ENCODE measurements at places on chromosomes 1 and 21.
A peak's percentile ranks its signal among the peaks of the same experiment; 100 is the strongest.

DNA sequence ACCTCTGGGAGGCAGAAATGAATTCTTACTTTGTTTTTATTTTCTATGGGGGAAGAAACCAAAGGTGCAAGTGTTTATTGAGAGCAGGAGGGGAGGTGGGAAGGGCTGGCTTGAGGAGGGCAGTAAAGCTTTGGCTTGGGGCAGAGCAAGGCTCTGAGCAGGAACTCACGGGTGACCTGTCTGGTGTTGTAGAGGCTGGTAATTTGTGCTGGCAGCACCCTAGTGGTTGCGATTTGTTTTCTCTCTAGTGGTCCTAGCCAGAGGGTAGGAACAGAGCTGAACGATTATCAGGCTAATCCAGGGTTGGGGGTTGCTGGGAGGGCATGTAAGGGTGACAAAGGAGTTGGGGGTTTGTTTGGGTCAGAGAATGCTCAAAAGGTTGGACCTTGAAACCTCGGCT is 16.6 kb downstream of the TMCC2 start:
- no peak for DNase-seq

DNA sequence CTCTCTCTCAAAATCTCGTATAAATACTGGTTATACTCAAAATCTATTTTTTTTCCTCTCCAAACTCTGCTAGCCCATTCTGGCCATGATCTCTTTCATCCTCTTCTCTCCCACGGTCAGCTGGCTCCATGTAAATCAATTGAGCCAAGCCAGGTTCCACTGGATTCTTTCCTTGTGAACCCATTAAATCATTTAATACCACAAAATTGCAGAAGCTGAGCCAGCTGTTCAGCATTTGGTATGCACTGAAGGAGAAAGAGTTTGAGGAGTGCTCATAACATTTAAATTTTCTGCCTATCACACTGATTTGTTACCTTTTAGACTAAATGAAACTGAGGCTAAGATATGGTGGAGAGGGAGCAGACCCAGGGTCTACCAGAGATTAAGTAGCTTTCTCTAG is 29.1 kb upstream of the TADA1 start:
- no peak for DNase-seq

DNA sequence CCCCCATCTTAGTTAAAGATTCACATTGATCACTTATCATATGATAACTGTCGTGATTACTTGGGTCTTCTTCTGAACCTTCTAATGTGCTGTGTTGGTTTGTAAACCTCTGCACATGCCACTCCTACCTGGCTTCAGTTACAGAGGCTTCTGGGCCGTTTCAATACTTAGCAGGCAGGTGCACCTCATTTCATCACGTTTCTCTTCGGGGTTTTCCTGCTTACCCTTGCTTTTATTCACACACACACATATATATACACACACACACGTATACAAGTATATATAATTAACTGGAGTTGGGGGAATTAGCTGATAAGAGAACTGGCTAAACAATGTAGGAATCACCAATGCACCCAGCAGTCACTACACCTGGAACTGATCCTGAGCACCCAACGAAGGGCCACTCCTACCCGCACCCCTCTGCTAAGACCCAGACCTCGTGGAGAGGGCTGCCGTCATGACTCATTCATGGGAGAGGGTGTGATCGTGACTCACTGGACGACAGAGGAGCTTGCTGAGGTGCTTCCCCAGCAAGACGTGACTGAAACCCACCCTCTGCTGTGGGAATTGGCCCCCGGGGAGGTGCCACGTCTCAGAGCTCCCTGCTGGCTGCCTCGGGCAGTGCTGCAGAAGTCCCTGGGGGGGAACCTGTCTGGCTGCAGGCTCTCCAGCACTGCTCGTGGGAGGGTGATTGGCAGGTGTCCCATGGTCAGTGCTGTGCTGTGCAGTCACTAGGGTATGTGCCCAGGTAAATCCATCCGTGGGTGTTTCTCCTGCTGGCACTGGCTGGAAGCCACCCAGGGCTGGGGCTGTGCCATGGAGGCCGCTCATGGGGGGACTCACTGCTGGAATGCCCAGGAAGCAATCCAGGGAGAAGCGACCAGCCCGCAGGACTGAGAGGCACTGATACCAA is 166.6 kb downstream of the DYRK1A start:
- DNase-seq: peak; percentile 23

GRCh38 chr1:217924924-217925323 is 293.8 kb downstream of the SPATA17 start:
- no peak for DNase-seq

DNA sequence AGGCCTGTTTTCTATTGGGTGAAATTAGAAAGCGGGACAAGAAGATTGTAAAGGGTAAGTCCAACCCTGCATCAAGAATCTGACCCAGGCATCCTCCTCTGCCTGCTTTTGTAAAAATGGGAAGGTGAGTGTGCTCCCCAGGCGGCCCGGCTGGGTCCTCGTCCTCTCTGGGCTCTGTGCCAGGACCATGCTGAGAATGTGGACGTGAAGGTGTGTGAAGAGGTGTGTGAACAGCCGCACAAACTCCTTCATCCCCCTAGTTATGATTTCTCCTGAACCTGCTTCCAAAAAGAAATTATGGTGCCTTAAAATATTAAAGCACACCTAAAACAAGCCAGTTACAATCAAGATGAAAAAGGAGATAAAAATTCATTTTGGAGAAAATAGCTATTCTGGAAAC is 185.7 kb downstream of the IGSF21 start:
- no peak for DNase-seq

DNA sequence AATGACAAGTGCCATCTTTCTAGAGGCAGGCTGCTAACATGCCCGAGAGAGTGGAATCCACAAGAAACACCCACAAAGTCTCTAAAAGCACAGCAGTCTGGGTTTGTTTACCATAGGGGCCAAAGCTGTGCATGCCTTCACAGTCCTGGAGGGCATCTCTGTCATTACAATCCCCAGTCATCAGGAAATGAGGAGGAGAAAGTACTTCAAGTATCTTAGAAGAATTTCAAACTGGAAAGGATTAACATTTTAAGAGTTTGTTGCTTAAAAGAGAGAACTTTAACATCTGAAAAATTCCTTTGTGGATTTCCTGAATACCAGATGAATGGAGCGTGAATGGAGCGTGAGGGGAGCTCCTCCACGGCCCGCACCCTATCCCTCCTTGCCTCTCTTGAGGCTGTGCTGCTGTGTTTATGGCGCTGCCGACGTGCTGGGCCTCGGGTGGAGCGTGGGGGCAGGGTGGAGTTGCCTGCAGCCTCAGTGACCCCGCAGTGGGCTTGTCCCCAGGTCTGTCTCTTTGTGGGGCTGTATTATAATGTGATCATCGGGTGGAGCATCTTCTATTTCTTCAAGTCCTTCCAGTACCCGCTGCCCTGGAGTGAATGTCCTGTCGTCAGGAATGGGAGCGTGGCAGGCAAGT is 23.3 kb downstream of the SLC6A17 start:
- DNase-seq: no peak

DNA sequence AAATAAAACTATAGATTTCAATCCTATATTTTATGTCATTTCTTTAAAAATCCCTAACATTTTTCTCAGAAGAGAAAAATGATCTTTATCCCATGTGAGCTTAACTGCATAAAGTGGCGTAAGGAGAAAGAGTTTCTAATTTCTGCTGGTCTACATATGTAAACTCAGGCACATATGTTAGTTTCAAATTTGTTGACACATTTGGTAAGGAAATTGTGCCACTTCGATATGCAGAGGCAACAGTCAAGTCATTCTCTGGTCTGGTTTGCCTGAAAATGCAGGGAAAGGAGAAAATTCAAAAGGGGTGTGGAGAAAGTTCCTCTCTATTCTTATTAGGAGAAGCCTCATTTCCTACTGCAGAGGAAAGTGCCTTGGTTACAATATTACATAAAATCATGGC is 11.5 kb downstream of the KCNA3 start:
- DNase-seq: no peak

GRCh38 chr1:221736714-221737113 is 5.2 kb downstream of the DUSP10 start:
- no peak for DNase-seq

- no peak for DNase-seq
Observed at GRCh38 chr1:205353612-205354011, 3.1 kb downstream of the KLHDC8A start.

- no peak for DNase-seq
Observed at GRCh38 chr1:201682964-201683363, 144.0 kb downstream of the NAV1 start.

- DNase-seq: no peak
Observed at GRCh38 chr1:2085080-2085479, 34.9 kb downstream of the PRKCZ start.

DNA sequence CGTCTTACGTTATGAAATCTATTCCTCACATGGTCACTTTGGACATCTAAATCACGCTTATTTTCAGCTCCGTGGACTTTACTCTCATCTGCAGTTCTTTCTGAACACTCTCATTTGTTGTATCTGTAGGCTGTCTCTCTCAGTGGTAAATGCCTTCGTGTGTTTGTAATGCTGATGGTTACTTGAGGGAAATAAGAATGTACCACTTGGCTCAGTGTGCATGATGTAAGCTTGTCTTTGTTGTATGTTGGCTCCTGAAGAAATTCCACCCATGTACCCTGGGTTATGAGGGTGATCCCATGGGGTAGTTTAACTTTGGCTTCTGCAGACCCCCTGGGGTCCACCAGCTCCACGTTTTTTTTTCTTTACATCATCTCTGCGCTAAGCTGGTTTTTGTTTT is 378.4 kb downstream of the SETD4 start:
- DNase-seq: no peak

DNA sequence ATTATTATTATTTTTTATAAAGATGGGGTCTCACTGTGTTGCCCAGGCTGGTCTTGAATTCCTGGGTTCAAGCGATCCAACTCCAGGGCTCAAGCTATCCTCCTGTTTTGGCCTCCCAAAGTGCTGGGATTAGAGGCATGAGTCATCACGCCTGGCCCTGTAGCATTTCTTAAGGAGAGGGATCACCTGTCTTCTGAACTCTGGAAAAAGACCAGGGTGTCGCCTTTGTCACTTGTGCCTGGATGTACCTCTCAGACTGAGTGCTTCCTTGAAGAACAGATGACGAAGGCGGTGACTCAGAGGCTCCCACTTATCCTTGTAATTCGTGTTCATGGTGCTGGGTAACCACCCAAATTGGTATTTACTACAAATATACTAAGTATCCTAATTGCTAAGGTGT is 2.4 kb upstream of the CGN start:
- DNase-seq: no peak

GRCh38 chr1:75908717-75909152 is 23.5 kb downstream of the ASB17 start:
- no peak for DNase-seq

DNA sequence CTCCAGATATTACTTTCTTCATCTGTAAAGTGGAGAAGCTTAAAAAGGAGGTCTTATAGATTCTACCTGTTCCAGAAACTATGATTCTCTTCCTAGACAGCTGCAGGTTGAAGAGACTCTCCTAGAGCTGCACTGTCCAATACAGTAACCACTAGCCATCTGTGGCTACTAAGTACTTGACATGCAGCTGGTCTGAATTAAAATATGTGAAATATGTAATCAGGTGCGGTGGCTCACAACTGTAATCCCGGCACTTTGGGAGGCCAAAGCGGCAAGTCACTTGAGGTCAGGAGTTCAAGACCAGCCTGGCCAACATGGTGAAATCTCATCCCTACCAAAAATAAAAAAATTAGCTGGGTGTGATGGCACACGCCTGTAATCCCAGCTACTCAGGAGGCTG is 15.8 kb downstream of the APP start:
- no peak for DNase-seq

DNA sequence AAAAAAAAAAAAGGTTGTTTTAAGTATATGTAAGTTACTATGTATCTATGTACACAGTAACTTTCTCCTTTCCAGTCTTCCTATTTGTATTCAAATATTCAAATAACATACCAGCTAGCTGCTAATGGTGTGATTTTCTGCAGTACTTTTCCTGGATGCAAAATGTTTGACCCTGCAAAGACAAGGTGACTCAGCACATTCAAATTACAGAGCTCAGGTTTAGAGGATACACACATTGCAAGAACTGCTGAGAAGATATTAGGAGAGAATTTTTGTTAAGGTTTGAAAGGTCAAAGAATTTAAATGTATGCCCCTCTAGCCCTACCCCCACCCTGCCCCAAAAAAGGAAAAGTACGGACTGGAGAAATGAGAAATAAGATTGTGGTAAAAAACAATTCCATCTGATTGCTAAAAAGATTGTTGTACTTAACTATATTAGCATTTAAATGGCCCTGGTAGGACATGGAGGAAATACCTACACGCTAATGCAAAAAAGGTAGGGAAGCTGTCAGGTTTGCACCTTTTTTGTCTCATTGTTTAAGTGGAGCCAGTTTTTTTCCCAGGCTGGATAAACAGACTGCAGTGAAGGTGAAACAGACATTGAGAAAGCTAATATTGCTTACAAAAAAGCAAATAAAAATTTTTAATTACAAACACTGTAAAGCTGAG is 45.6 kb downstream of the ZNF281 start:
- DNase-seq: no peak

DNA sequence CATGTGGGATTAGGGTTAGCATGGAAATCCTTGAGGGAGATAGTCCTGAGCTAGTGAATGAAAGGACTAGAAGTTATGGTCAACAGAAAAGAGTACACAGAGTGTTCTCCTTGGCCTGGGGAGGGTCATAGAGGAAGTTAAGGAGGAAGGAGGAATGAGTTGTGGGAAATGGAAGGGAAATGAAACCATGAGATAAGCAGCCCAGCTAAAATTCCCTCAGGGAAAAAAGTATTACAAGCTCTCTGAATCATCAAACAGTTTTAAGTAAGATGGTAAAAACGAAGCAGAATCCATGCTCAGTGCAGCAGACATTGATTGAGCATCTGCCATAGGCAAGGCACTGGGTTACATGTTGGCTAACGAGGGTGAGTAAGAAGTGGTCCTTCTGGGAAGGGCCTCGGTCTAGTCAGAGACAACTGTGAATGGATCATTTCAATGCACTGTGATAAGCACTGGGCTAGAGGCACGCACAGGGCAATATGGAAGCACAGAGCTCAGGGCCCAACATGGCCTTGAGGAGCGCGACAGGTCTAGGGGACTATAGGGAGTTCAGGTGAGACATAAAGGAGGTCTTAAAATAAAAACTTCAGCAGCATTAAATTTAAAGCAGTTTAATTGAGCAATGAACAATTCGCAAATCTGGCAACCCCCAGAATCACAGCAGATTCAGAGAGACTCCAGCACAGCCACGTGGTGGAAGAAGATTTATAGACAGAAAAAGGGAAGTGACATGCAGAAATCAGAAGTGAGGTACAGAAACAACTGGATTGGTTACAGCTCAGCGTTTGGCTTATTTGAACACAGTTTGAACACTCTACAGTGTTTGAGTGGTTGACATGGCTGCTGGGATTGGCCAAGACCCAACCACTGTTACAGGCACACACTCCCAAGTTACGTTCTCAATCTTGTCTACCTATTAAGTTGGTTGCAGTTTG is 219.5 kb downstream of the HLX start:
- no peak for DNase-seq

GRCh38 chr21:37670883-37671282 is 245.4 kb downstream of the KCNJ6 start:
- no peak for DNase-seq

- no peak for DNase-seq
Observed at GRCh38 chr1:40133839-40134238, 27.3 kb upstream of the RLF start.

GRCh38 chr1:80639777-80640533 is 1160.8 kb upstream of the ADGRL2 start:
- DNase-seq: no peak

GRCh38 chr21:46068516-46069079 is 29.3 kb upstream of the COL6A2 start:
- no peak for DNase-seq

GRCh38 chr1:17893891-17894631 is 138.9 kb downstream of the ACTL8 start:
- no peak for DNase-seq

Data from stimulated activated CD8-positive, alpha-beta memory T cell treated with anti-CD3 and anti-CD28 coated beads, Interleukin-7, amount 100 ng/mL, for 4 hours (primary cell).